ENCODE measurements at places on chromosomes 1 and 21.

DNA sequence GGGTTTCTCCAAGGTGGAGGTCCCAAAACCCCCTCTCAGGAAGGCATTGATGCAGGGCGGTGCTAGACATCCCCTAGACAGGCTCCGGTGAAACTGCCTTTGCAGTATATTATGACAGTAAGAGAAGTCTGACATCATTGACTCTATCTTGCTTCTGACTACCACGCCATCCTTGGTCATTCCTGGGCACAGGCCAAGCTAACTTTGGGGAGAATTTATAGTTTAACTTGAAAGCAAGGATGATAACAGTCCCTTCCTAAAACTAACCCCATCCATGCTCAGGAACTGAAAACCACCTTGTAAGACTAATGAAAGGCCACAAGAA lies 30.3 kb downstream of the RSPH1 start:
- DNase-seq, result no peak

DNA sequence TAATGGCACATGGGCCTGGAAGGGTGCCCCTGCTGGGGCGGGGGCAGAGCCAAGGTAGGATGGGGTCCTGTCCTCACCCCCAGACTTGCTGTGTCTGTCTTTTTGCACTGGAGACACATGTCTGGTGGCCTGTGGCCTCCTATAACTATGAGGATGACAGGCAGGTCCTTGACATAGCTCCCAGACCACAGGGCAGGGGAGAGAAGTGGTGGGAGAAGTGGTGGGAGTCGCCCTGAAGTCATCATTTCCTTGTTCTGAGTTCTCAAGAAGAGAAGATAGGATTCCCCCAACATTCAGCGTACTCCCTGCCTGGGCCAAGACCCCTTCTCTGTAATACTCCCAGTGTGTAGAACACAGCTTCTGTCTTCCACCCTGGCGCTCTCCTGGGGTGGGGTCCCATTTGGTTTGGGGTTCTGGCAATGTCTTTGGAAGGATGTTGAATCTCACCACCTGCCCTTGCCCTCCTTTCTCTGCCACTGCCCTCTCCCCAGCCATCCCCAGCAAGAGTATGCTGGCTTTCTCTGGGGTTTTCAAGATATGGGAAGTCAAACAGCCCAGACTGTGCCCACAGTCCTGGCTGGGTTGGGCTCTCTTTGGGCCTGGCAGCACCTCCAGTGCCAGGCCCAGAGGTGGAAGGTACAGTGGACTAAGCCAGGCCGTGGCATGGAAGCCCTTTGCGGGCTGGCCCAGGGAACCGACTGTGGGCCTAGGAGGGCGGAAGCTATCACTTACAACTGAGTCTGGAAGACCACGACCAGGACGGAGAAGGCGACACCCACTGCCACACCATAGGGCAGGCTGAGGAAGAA lies 19.4 kb downstream of the SLC26A9 start:
- no peak for DNase-seq

DNA sequence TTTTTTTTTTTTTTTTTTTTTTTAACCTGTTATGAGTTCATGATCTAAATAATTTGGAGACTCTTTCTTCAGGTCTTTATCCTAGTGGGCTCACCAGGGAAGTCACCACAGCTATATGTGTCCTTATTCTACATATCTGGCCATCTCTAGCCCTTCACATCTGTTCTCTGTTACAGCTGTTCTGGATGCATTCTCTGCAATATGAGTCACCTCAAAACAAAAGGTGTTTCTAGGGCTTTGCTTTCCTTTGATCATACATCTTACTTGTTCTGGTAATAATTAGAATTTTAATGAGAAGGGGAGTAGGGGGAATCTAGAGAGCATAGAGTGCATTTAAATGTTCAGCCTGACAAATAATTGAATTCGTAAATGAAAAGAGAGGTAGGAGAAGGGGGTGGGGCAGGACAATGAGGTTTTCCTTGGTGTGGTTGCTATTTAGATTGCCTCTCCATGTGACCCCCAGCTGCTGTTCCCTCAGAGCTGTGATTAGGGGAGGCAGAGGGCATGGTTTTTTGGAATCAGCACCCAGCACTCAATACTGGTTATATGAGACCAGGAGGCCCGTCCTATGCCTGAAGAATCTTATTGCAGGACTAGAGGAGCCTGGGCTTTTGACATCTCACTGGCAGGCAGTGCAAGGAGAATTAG lies 8.0 kb downstream of the SYT6 start:
- no peak for DNase-seq

DNA sequence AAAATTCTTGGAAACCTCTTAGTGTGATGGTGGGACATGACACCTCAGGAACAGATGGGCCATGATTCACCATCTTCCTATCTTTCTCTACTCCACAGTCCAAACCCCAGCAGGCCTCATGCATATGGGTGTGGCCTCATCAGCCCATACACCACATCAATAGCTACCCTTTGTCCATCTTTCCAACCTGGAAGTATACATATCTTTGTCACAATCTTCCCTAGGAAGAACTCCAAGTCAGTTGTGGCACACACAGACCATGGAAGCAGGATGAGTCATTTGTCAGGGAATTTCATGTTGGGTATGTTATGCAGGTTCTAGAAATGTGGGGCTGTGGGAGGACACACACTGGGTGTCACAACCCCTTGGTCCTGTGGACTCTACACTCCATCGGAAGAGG lies 30.5 kb upstream of the CLCA4 start:
- no peak for DNase-seq

DNA sequence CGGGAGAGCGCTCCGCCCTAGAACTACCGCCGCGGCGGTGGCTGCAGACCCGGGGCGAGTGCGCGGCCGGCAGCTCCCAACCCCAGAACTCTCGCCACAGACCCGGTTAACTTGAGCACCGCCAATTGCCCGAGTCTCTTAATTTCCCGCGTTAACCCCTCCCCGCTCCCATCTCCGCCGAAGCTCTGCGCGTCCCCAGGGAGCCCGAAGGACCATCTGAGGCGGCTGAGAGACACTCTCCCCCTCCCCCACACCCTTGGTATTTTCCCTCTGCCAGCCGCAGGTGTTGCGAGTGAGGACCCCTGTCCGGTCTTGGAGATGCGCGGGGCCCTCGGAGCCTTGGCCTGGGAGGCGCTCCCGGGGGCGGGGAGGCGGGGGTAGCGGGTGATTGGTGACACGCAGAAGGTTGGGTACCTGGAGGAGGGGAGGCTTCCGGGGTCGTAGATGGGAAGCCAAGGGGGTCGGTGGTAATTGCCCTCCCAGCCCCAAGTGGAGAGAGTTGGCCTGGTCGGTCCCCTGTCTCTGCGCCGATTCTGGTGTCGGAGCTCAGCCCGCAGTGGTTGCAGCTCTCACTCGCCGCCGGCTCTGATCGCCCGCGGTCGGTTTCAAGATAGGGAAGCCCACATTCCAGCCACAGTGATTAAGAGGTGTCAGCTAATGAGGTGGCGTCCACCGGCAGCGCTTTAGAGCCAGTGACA lies 858 bp upstream of the SUSD4 start:
- DNase-seq, result no peak

GRCh38 chr1:65001231-65001792 lies 35.0 kb upstream of the JAK1 start:
- no peak for DNase-seq

- no peak for DNase-seq
Observed at GRCh38 chr1:29854700-29855276, 618.5 kb downstream of the PTPRU start.

GRCh38 chr1:160748181-160748877 lies 9.3 kb downstream of the SLAMF7 start:
- no peak for DNase-seq

- DNase-seq, result no peak
Observed at GRCh38 chr1:18945401-18945849, 11.1 kb downstream of the IFFO2 start.

DNA sequence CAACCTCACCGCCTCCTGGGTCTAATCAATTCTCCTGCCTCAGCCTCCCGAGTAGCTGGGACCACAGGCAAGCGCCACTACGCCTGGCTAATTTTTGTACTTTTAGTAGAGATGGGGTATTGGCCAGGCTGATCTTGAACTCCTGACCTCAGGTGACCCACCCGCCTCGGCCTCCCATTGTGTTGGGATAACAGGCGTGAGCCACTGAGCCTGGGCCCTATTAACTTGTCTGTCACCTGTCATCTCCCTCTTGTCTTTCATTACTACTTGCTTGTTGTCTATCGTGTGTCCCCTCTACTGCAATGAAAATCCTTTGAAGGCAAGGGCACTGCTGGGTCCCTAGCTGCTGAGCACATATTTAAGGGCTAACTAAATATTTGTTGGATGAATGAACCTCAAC lies 3.4 kb downstream of the UQCRHL start:
- DNase-seq, result no peak

DNA sequence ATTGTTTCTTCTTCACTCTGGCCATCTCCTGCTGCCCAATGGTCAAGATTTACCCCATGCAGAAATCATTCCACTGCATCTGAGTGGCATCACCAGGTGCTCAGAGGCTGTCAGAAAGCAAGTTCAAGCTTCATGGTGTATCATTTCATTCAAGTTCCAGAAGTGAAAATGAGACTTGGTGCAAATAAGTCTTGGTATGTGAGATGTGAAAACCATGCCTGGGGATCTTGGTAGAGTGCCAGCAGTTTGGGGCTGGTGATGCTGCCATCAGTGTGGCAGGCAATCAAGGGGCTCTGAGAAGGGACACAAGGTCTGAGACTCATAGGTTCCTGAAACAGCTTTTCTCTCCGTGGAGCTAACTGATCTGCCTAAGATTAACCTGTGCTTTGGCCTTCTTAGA lies 52.0 kb downstream of the CD2 start:
- DNase-seq, result no peak

- no peak for DNase-seq
Observed at GRCh38 chr1:53285969-53286760, 41.7 kb downstream of the LRP8 start.

DNA sequence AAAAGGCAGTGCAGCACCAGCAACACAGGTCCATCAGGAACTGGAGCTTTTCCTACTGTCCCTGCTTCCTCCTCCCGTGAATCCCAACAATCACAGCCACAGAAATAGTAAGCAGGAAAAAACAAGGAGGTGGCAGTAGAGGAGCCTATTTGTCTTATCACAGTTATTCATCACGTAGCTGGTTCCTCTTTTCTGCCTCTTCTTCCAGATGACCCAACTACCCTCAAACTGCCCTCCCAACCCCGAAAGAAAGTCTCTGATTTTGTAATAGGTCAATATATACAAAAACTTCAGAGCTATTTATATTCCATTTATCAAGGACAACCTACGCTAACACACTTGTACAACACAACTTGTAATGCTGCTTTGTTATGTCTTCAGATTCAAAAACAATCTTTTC lies 21.4 kb downstream of the GNB1 start:
- DNase-seq, result no peak

DNA sequence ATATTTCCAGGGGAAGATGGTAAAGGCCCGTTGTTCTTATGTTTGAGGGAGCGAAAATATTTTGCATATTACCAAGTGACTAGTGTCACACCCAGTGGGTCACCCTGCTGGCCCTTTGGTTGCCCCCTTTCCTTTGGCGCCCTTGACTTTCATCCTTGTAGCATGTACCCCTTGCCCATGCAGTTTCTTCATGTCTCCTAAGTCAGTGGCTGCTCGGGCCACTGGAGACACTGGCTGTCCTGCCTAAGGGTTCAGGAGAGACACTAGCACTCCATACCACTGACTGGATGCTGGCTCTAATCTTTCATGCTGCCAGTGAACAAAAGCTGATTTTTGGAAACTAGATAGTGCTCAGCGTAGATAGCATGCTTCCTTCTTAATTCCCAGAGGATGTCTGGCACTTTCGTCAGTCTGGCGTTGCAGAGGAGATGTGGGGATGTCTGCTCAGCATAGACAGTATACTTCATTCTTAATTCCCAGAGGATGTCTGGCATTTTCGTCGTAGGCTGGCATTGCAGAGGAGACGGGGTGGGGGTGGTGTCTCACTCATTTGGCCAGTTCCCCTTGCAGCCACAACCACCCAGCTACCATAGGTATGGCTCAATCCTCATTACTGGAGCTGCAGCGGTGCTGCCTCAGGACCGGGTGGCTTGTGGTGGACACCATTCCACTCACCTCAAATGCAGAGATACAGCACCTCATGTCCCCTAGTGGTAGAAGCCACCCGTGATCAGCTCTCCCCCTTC lies 770.9 kb upstream of the TPTE start:
- no peak for DNase-seq

DNA sequence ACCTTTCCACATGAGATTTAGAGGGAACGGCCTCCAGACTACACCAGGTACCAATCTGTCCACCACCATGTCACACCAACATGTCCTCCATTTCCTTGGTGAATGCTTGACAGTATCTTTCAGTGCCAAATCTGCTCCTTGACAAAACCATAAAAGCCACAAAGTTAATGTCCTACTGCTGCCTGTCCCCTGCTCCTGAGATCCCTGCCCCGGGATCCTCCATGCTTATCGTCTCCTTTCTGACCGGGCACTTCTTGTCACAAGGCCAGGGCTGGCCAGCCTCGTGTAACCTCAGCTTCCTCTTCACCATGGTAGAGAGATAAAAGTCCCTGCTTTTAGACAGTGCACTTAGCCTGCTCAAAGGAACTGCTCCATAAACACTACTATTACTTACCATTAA lies 136.2 kb downstream of the NAV1 start:
- no peak for DNase-seq

- no peak for DNase-seq
Observed at GRCh38 chr1:53662951-53663350, 76.0 kb downstream of the GLIS1 start.

DNA sequence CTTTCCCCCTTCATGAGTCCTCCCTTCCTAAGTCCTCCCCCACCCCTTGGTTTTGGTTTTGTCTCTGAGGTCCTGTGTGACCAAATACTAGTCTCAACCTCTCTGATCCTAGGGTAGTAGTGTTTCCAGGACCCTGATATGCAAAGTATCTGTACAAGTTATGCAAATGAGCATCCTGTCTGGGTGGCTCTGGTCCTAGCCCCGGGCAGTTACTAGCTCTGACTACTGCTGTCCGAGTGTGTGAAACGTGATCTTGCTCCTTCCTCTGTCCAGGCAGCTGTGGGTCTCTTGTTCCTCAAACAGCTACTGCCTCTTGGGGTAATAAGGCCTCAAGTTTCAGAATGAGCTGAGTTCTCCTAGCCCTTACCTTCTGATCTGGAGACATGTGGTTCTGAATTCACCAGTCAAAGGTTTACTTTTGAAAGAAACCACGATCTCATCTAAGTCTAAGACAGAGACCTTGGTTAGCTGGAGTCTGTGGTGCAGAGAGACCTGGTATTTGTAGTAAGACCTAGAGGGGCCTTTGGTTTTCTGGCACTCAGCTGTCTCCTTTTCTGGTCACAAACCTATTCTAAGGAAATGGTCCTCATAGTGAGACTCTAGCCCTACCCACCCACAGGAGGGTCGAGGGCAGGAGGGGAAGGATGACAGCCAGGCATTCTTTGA lies 31.0 kb upstream of the IL19 start:
- DNase-seq, result no peak

DNA sequence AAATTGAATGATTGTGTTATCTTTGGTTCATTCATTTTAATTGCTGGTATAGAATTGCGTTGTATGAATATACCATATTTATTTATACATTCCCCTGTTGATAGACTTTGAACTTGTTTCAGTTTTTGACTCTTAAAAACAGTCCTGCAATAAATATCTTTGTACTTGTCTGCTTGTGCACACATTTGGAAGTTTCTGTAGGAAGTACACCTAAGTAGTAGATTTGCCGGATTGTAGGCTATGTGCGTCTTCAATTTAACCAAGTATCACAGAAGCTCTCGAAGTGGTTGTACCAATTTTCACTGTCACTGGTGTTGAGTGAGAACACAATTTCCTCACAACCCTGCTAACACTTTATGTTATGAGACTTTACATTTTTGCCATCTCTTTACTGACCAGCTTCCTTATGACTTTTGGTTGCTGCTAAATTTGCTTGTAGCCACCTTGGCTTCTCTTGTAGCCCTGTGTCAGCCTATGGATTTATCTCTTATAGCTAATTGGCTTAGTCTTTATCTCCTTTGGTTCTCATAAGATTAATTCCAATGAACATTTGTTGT lies 2.2 kb downstream of the TTC3 start:
- no peak for DNase-seq
